IMR-90 (cell line): ENCODE measurements at places on chromosomes 7 and 10. TPM values are rescaled to one million over a fixed set of nuclear protein-coding genes. Genes with fewer than 3 reads are reported as not detected.
A peak's percentile ranks its signal among the peaks of the same experiment; 100 is the strongest.

DNA sequence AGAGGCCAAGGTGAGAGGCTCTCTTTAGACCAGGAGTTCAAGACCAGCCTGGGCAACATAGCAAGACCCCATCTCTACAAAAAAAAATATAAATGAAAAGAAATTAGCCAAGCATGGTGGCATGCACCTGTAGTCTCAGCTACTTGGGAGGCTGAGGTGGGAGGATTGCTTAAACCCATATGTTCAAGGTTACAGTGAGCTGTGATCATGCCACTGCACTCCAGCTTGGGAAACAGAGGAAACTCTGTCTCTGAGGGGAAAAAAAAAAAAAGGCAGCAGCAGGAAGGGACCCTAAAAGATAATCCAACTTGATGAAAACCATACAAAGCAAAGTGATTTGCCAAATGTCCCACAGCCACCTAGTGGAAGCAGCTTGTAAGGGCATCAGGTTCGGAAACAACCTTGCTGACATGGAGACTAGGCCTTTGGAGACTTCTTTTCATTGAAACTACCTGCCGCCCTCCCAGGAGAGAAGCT lies 15.6 kb upstream of the PBLD start:
- no peaks in the 10 kb centered on the region for H3K27me3 ChIP-seq
- DNase-seq, result peak; percentile 65
- H3K4me1 ChIP-seq, result no peaks in the 10 kb centered on the region
- peaks cover 27% of the 10 kb centered on the region for H3K36me3 ChIP-seq
- no peak overlapping the region for H3K4me3 ChIP-seq

- H3K36me3 ChIP-seq, result no peaks in the 10 kb centered on the region
- H3K27ac ChIP-seq, result peak overlapping the region; percentile 83; the same call in 1 of the 2 replicates
- no peaks in the 10 kb centered on the region for H3K27me3 ChIP-seq
- H3K4me1 ChIP-seq, result peaks cover 8% of the 10 kb centered on the region
- DNase-seq, result peak; percentile 79
These were observed 297.5 kb downstream of the HDAC9 start for GRCh38 chr7:18792871-18793595.

DNA sequence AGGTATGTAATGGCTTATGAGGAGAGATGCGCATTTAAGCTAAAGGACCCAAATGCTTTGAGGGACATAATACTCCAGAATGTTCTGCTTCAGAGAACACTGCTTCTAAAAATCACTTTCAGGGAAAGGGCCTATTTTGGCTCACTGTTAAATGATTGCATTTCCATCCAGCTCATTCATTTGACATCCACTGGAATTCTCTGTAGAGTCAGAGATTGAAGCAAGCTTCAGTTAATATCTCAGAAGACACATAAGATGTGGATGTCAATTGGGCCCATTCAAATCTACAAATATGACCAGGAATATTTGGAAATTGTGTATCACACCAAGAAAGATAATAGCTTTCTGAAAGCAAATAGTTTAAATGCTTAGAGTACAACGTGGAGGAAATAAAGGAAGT lies 209.9 kb upstream of the VSTM2A start:
- no peak for DNase-seq
- H3K4me3 ChIP-seq, result no peak overlapping the region
- no peaks in the 10 kb centered on the region for H3K4me1 ChIP-seq
- no peak overlapping the region for H3K27ac ChIP-seq
- H3K36me3 ChIP-seq, result no peaks in the 10 kb centered on the region

GRCh38 chr10:114697061-114697598 lies 39.1 kb upstream of the ABLIM1 start:
- no peak overlapping the region for H3K4me3 ChIP-seq
- H3K27ac ChIP-seq, result no peak overlapping the region
- DNase-seq, result peak; percentile 37

GRCh38 chr7:50728184-50728583 lies 54.5 kb downstream of the GRB10 start:
- no peak overlapping the region for H3K4me3 ChIP-seq
- DNase-seq, result peak; percentile 63
- no peaks in the 10 kb centered on the region for H3K27me3 ChIP-seq

GRCh38 chr7:148397985-148398384 lies 192.6 kb upstream of the C7orf33 start:
- DNase-seq, result no peak
- no peak overlapping the region for H3K27ac ChIP-seq
- H3K4me1 ChIP-seq, result no peaks in the 10 kb centered on the region
- no peaks in the 10 kb centered on the region for H3K36me3 ChIP-seq
- H3K27me3 ChIP-seq, result no peaks in the 10 kb centered on the region

GRCh38 chr7:221978-222715 lies 29.8 kb downstream of the FAM20C start:
- peaks cover 51% of the 10 kb centered on the region for H3K36me3 ChIP-seq
- H3K27ac ChIP-seq, result no peak overlapping the region
- no peaks in the 10 kb centered on the region for H3K27me3 ChIP-seq
- H3K4me3 ChIP-seq, result no peak overlapping the region
- no peak for DNase-seq

DNA sequence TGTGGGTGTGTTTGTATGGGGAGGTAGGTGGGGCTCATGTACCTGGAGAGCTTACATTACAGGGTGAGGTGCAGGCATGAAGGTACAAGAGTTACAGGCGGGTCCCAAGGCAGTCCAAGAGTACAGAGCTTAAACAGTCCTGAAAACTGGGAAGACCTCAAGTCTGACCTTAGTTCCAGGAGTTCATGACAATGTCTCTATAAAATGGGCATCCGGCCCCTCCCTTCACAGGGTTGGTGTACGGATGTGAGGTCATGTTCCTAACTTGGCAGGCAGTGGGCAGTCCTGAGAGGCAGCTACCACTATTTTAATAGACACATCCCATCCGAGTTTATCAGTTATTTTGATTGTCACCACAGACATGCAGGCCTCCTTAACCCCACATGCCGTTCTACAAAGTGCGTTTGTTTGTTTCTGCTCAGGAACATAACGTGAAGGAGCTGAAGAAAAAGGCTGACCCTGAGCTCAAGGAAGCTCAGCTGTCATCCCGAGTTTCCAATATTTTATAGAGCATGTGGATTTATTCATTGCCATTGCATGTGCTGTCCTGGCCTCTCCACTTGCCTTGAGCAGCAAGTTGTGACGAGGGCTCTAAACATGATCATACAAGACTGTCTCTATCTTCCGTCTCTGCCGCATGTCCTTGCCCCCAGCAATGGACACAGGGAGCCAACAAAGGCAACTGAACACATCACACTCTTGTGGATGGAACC lies 647.5 kb upstream of the IGFBP3 start:
- H3K27ac ChIP-seq, result no peak overlapping the region
- no peaks in the 10 kb centered on the region for H3K27me3 ChIP-seq
- DNase-seq, result no peak
- no peak overlapping the region for H3K4me3 ChIP-seq
- no peaks in the 10 kb centered on the region for H3K36me3 ChIP-seq

DNA sequence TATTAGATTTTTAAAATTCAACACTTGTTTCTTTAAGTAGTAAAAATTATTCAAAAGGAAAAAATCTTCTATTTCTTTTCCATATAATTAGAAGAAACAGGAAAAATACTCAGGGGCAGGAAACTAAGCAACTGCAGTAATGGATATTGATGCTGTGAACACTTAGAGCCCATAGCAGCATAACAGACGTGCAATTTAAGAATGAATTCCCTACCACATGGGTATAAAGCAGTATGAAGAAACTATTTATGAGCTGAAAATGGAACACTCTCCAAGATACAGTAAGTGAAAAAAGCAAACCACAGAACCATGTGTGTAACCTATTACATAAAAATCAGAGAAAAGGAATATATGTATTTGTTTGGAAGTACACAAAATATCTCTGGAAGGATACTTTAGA lies 30.8 kb downstream of the ARHGAP19 start:
- no peak overlapping the region for H3K27ac ChIP-seq
- DNase-seq, result no peak
- peaks cover 4% of the 10 kb centered on the region for H3K36me3 ChIP-seq
- H3K4me1 ChIP-seq, result no peaks in the 10 kb centered on the region
- H3K27me3 ChIP-seq, result no peaks in the 10 kb centered on the region

DNA sequence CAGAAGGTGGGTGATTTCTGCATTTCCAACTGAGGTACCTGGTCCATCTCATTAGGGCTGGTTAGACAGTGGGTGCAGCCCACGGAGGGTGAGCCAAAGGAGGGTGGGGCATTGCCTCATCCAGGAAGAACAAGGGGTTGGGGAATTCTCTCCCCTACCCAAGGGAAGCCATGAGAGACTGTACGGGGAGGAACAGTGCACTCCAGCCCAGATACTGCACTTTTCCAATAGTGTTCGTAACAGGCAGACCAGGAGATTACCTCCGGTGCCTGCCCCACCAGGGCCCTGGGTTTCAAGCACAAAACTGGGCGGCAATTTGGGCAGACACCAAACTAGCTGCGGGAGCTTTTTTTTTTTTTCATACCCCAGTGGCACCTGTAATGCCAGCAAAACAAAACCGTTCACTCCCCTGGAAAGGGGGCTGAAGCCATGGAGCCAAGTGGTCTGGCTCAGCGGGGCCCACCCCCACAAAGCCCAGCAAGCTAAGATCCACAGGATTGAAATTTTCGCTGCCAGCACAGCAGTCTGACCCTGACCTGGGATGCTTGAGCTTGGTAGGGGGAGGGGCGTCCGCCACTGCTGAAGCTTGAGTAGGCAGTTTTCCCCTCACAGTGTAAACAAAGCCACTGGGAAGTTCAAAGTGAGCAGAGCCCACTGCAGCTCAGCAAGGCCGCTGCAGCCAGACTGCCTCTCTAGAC lies 31.2 kb downstream of the ARMC10 start:
- no peak overlapping the region for H3K4me3 ChIP-seq
- peaks cover 5% of the 10 kb centered on the region; the same call in 1 of the 2 replicates for H3K4me1 ChIP-seq
- DNase-seq, result peak; percentile 16
- H3K36me3 ChIP-seq, result peaks cover 2% of the 10 kb centered on the region; the same call in 1 of the 2 replicates
- H3K27ac ChIP-seq, result no peak overlapping the region

DNA sequence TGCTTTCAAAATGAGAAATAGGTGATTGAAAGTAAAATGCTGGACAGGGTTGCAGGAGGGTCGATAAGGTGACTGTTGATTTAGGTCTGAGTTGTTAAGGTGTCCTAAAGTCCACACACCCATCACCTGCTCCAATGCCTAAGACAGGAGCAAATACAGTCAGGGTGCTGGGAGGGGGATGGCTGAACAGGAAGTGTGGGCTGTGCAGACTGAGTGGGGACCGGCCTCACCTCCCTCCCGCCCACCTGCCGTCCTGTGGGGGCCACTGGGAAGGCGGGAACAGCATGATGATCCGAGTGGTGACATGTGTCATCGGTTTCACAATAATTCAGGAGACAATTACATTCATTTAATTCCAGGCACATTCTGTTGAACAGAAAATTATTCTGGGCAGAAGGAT lies 260.8 kb downstream of the DNAJB6 start:
- DNase-seq, result no peak
- H3K36me3 ChIP-seq, result no peaks in the 10 kb centered on the region
- no peak overlapping the region for H3K4me3 ChIP-seq
- H3K4me1 ChIP-seq, result no peaks in the 10 kb centered on the region
- H3K27me3 ChIP-seq, result no peaks in the 10 kb centered on the region
- no peak overlapping the region for H3K27ac ChIP-seq

- H3K4me3 ChIP-seq, result no peak overlapping the region
- no peaks in the 10 kb centered on the region for H3K36me3 ChIP-seq
- no peak for DNase-seq
- no peaks in the 10 kb centered on the region for H3K27me3 ChIP-seq
- no peak overlapping the region for H3K27ac ChIP-seq
These were observed 184.5 kb downstream of the ADK start for GRCh38 chr10:74335501-74335900.

DNA sequence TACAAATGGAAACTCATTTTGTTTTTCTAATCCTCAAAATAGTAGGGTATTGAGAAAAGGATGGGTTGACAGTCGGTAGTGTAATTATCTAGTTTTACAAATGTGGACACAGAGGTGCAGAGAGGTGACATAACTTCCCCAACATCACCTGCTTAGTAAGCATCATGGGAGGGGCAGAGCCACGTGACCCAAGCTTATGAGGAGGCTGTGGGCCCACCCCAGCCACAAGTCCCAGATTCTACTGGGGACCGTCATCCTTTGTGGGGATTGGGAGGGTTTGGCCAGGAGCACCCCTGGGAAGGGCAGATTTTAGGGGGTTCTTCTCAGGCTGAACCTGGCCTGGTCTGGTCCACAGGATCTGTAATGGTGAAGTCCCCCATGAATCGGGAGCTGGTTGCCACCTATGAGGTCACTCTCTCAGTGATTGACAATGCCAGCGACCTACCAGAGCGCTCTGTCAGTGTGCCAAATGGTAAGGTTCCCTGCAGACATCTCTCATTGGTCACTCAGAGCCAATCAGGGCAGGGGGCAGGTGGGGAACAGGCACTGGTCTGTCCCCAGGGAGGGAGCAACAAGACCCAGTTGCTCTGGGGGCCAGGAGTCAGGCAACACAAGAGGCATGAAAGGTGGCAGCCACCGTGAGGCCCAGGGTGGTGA lies 23.6 kb upstream of the VSIR start:
- no peak overlapping the region for H3K4me3 ChIP-seq
- H3K27me3 ChIP-seq, result peaks cover 23% of the 10 kb centered on the region
- no peaks in the 10 kb centered on the region for H3K4me1 ChIP-seq
- no peak overlapping the region for H3K27ac ChIP-seq
- DNase-seq, result no peak
- H3K36me3 ChIP-seq, result no peaks in the 10 kb centered on the region

DNA sequence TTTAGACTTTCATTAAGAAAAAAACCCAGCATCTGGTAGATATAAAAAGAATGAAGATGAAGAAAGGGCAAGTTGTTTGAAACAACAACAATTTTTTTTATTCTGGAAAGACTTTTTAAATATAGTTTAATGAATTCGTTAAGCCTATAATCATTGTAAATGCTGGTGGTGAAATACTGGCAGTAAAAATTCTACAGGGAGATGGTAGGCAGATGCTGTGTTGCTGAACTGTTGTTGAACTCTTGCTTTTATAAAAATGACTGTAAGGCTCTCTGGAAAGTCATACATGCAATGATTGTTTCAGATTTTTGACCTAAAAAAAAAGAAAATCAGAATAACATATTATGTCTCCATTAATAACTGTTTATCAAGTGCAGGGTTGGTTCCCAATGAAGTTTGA lies 39.0 kb downstream of the SCIN start:
- no peaks in the 10 kb centered on the region for H3K4me1 ChIP-seq
- no peak overlapping the region for H3K4me3 ChIP-seq
- DNase-seq, result no peak
- no peak overlapping the region for H3K27ac ChIP-seq
- no peaks in the 10 kb centered on the region for H3K36me3 ChIP-seq
- no peaks in the 10 kb centered on the region for H3K27me3 ChIP-seq

GRCh38 chr10:17001961-17002749 lies 127.5 kb downstream of the CUBN start:
- H3K4me1 ChIP-seq, result peaks cover 17% of the 10 kb centered on the region
- no peaks in the 10 kb centered on the region for H3K27me3 ChIP-seq
- peak overlapping the region; percentile 30; the same call in 1 of the 2 replicates for H3K27ac ChIP-seq
- H3K4me3 ChIP-seq, result no peak overlapping the region

Gene ANLN
- total RNA-seq, result 209 and 276 TPM in 2 replicates

Gene CYP3A7
- not detected in 2 replicates for total RNA-seq

Gene MMP21
- not detected in 2 replicates for total RNA-seq

Gene GNGT1
- total RNA-seq, result not detected in 2 replicates

Gene SLIT1
- total RNA-seq, result under 0.01 TPM in 1 of 2 replicates, not detected in the other

Gene DMBT1
- total RNA-seq, result under 0.01 TPM in 1 of 2 replicates, not detected in the other

Gene TMEM196
- not detected in 2 replicates for total RNA-seq

Gene MLXIPL
- not detected in 2 replicates for total RNA-seq

Gene PAXIP1
- total RNA-seq, result 7.3 and 7.5 TPM in 2 replicates

Gene SPDYE2B
- not detected in 2 replicates for total RNA-seq

Gene TRDMT1
- 4.7 and 6.7 TPM in 2 replicates for total RNA-seq

Gene CPED1
- total RNA-seq, result 96.8 and 102 TPM in 2 replicates
